ENCODE measurements at places on chromosomes 3 and 15.

DNA sequence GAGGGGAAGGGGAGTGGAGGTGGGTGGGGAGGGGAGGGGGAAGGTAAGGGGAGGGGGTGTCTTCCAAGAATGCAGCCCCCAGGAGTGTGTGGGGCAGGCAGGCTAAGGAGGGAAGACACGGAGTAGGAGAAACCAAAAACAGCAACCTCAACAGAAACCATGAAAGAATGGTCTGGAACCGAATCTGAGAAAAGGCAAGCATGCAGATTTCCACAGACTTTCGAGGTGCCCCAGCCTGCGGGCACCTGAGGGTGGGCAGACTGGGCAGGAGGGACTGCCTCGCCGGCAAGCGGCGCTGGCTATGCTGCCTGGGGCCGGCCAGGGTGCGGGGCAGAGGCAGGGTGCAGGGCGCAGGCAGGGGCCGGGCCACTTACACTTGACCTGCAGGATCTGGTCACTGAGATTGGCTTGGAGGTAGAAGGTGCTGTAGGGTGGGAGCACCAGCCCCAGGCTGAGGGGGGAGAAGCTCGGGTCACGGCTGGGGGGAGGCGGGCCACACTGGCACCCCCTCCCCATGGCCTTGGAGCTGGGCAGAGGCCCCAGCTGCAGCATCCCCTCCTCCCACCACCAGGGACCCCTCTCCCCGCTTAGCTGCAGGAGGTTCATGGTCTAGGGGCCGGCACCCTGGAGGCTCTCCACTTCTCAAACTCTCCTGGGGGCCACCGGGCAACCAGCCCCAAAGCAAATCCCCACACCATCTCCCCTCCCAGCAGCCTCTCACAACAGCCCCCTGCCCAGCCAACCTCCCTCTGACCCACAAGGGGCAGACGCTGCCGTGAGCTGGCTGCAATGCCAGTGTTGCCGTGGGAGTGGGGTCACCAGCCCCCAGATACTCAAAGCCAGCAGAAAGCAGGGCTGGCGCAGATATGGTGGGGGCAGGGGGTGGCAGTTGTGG, 15.3 kb upstream of the TMEM115 start:
- no peak for DNase-seq

GRCh38 chr3:55669133-55669532, 182.0 kb upstream of the WNT5A start:
- DNase-seq = no peak

GRCh38 chr3:44428910-44429309, 48.6 kb downstream of the ZNF445 start:
- DNase-seq = no peak

DNA sequence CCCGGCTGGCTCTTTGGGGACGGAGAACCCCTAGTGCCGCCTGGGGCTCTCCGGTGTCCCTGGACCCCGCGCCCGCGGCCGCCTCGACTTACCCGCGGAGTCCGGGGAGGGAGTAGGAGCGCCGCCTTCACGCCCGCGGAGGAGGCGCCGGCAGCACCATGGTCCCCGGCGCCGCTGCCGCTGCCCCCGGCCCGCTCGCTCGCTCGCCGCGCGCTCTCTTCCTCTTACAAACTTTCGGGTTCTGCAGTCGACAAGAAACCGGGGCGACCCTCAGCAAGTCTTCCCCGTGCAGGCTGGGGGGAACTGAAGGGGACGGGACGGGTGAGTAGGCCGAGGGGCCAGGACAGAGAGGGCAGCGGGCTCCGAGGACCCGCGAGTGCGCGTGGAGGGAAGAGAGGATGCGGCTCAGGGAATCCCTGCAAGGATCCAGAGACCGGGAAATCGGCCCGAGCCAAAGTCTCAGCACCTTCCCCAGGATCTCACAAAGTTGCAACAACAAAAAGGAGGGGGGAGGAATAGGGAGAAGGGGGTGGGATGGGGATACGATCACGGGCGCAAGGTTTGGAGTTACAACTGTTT, 2.0 kb downstream of the FOXP1 start:
- no peak for DNase-seq

GRCh38 chr15:33067456-33067855, 127.1 kb downstream of the FMN1 start:
- no peak for DNase-seq

DNA sequence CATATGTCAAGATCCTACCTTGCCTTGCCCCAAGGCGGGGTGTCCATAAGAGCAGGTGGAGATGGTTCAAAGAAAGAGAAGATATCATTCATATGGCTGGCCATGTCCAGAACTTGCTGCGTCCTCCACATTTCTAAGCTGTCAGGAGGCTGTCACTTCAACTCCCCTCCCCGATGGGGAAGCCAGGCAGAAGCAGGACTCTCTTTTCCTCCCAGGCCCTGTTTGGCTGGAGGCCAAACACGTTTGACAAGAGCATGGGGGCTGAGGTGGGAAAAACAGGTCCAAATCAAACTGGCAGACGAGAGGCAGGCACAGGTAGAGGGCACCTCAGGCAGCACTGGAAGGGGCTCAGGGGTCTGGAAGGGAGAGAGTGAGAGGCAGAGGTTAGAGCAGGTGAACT, 37.7 kb downstream of the MESD start:
- DNase-seq = no peak

- DNase-seq = no peak
These were observed 14.9 kb downstream of the ARL8B start for GRCh38 chr3:5136919-5137429.

- DNase-seq = peak; percentile 16
These were observed 10.0 kb downstream of the EIF2B5 start for GRCh38 chr3:184145111-184145524.

DNA sequence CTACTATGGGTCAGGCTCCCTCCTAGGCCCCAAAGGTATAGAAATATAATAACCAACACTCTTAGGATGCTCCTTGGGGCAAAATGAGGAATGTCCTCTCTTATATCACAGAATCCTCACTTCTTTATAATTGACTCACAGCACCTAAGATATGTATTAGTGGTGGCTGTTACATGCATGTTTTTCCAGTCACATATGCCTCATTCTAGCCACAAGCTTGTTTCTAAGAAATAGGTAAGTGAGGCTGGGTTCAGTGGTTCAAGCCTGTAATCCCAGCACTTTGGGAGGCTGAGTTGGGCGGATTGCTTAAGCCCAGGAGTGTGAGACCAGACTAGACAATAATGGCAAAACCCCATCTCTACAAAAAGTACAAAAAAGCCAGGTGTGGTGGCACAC, 57.9 kb upstream of the PSMD6 start:
- no peak for DNase-seq

GRCh38 chr3:14301558-14301957, 100.8 kb upstream of the SLC6A6 start:
- no peak for DNase-seq

DNA sequence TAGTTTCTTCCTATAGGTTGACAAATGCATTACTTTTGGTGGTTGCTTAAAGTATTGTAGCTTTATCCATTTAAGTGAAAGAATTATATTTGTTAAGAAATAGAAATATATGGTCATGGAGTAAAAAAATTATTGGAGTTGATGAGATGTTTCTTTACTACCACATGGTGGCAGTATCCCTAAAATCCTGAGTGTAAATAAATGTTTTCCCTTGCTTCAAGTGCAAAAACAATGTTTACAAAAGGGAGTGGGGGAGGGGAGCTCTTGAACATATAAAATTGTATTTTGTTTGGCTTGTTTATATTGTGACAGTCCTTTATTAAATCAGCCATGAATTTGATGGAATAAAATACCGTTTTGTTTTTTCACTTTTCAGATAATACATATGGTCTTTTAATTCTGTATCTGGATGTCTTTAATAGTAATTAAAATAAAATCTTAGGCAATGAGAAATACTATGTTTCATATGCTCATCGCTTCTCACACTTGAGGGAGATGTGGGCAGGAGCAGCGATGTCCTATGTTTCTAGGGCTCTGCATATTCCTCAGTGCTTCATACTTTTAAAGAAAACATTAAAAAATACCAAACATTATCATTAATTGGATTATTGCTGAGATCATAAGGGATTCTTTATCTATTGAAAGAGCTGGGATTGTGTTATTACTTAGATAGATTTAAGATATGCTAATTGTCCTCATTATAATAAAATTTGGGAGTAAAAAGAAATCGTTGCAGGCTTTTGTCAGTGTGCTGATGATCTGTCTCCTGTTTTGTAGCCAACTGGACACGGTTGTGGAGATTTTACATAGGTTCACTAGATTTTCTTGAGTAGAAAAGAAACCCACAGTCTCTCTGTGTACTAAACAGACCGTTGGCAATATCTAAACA, 349.7 kb downstream of the TUSC7 start:
- DNase-seq = peak; percentile 63

GRCh38 chr15:69526081-69527061, 73.8 kb downstream of the RPLP1 start:
- no peak for DNase-seq

DNA sequence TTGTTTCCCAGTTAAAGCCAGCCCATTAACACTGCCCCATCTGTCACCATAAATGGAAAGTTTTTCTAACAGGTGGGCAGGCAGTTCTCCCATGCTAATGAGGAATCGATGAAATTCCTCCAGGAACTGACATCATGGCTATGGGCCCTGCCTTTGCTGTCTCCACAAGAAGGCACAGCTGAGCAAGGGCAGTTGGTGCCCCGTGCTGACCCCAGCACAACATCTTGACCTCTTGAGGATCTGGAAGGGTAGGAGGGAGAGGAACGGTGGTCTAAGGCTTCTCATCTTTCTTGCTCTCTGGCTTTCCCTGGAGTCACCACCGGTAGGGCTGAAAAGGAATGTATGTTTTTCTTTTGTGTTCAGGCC, 46.7 kb downstream of the CHCHD6 start:
- DNase-seq = no peak

DNA sequence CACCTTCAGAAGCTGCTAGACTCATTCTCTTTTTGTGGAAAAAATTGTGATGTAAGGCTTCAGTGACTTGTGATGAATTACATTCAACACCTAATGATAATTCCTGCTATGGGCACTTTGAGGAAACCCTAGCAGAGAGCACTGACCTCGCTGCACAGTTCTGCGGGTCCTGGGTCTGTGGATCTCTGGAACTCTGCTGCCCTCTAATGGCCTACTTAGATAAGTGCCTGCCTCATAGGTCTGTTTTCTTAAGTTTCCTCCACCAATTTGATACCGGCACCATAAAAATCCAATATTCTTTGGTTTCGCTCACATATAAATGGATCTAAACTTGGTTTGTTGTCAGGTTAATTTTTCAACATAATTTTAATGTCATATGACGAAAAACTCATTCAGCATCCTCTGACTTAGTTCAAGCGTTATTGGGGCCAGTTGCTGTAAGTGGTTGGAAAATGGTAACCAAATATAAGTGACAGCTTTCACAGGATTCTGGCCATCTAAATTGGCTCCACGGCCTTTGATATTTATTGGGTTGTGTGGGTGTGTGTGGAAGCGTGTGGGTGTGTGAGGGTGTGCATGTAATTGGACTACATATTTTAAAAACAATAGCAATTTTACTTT, 10.4 kb downstream of the SLITRK3 start:
- peak; percentile 47 for DNase-seq

GRCh38 chr15:36832774-36833463, 253.5 kb downstream of the CDIN1 start:
- no peak for DNase-seq

DNA sequence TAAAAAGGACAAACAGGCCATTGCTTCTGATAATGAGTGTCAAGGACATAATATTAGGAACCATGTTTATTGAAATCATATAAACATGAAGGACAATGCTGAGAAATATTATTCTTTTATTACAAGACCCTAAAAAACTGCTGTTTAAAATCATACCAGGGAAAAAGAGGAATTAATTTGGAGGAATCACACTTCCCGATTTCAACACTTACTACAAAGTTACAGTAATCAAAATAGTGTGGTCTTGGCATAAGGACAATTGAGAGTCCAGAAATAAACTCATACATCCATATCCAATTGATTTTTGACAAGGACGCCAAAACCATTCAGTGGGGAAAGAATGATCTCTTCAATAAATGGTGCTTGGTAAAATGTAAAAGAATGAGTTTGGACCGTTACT, 13.0 kb downstream of the CYP1A1 start:
- DNase-seq = no peak

DNA sequence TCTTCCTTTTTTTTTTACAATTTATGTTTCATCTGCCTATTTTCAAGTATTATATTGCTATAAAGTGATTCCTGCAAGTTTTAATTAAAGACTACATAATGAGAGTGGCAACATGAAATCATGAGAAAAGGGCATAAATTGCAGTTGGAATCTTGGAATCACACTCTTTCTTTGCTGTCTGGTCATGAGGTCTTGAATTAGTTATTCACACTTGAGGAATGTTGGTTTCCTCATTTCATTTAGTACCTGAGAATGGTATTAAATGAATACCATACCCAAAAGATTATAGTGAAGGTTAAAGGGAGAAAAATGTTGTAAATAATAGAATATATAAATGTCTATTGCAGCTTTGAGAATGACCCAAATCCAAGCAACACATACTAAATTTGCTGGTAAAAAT, 25.8 kb upstream of the CNTN3 start:
- no peak for DNase-seq

- no peak for DNase-seq
These were observed 323.4 kb upstream of the GBE1 start for GRCh38 chr3:82084824-82085223.

- DNase-seq = no peak
These were observed 111.7 kb downstream of the LMLN start for GRCh38 chr3:198071602-198072287.

GRCh38 chr3:129224984-129225393, 24.4 kb upstream of the COPG1 start:
- DNase-seq = no peak

GRCh38 chr15:76034111-76034510, 21.9 kb upstream of the NRG4 start:
- DNase-seq = no peak

DNA sequence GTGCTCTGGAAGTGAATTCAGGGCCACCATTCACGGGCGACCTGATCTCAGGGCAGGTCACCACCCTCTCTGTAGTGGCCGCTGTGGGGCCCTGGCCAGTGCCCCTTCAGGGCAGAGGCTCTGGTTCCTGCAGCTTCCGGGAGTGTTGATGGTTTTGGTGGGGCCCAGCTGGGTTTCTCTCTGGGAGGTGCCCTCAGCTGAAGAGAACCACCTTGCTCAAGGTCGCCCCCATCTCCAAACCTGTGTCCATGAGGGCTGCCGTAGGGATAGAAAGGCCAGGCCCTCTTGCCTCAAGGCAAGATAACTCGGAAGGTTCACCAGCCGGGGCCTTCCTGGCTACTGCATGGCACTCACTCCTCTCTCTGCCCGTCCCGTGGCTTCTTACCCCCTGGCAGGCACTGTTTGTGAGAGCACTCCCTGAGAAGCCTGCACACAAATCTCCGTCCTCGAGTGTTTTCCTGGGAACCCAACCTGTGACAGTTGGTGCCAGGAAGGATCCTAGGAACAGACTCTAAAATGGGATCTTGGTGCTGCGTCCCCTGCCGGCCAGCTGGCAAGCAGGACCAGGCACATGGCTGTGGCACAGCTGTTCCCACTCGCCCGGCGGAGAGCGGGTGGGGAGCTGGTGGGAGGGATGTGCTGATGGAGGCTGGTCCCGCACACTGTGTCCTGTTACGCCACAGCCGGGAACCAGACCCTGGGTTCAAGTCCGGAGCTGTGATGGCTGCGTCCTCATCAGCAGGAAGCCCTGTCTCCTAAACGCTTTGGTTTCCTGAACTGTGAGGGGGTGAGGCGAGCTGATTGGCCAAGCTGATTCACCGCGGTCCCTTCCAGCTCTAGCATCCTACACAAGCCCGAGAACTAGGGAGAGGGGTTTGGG, 23.2 kb upstream of the PIGZ start:
- no peak for DNase-seq

GRCh38 chr15:42136513-42136912, 19.9 kb downstream of the PLA2G4F start:
- DNase-seq = no peak

- no peak for DNase-seq
These were observed 102.9 kb downstream of the FNDC3B start for GRCh38 chr3:172142051-172142863.

- DNase-seq = no peak
These were observed 255.3 kb downstream of the RORA start for GRCh38 chr15:60973637-60974415.
